Caki2 (cell line): ENCODE measurements at places on chromosomes 3 and 15. TPM values are rescaled to one million over a fixed set of nuclear protein-coding genes. Genes with fewer than 3 reads are reported as not detected.

- no peak for DNase-seq
Observed at GRCh38 chr15:93126599-93126998, 37.6 kb upstream of the RGMA start.

DNA sequence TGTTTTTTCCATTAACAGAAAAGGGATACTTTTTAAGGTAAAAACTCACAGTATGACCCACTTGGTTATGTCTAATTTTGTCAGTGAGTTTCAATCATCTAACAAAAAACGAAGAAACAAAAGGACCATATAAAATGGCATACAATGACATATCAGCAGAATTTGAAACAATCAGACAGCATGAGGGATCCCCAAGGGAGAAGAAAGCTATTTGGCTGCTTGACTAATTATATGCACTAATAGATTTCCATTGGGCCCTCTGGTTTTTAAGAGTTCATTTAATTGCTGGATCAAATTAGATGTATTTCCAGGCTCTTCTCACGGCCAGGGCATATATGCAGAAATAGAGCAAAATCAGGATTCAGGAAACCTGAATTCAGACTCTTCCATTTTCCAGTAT is 376.4 kb upstream of the GBE1 start:
- no peak for DNase-seq

CYP11A1 gene
- total RNA-seq, result not detected in 2 replicates

DNA sequence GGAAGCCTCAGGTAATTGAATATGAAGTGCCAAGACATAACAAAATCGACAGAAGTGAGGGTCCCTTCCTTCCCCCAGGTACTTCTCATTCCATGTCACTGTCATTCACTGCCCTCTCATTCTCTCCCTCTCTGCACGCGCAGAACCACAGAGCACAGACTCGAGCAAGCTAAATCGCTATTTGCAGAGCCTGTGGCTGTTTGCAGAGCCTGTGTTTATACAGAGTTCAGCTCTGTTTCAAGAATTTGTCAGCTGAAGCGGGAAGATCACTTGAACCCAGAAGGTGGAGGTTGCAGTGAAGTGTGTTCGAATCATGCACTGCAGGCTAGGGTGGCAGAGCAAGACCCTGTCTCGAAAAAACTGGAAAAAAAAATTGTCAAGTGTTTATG is 2.5 kb downstream of the VILL start:
- DNase-seq, result no peak

GOLGA6L22 gene
- not detected in 2 replicates for total RNA-seq

GRCh38 chr3:112585782-112586181 is 23.9 kb downstream of the SLC35A5 start:
- DNase-seq, result no peak

DNA sequence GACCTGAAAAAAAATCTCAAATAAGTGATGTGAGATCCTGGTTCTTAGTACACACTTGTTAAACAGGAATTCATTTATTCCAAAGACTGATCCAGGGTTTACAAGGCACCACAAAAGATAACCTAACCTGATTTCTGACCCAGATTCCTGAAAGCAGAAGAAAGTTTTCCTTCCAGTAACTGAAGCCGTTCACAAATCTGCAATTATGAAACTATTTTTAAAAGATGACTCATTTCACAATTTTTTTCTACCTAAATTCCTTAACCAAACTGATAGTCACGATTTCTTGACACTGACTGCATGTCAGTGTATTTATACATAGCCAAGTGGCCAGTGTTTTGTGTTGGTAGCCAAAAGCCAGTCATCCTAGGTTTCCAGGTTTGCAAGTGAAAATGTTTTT is 17.1 kb downstream of the SLC9A9 start:
- DNase-seq, result no peak

TJP1 gene
- total RNA-seq, result 25.0 and 39.3 TPM in 2 replicates

DNA sequence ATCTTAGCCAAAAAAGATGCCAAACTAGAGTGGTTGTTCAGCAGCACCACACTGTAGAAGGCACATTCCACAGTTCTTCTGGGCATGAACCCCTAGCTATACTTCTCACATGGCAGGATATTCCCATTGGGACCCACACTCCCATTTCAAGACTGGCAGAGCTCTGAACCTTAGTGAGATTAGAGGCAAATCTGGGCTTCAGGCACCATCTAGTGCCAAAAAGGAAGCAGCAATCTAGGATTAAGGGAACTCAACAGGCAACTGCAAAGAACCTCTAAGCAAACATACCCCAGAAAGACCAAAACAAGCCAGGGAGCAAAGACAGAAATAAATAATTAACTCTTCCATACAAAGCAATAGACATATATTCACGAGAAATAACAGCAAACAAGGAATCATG is 66.2 kb downstream of the TAFA4 start:
- DNase-seq, result no peak

CD200R1 gene
- total RNA-seq, result not detected in 2 replicates

DNA sequence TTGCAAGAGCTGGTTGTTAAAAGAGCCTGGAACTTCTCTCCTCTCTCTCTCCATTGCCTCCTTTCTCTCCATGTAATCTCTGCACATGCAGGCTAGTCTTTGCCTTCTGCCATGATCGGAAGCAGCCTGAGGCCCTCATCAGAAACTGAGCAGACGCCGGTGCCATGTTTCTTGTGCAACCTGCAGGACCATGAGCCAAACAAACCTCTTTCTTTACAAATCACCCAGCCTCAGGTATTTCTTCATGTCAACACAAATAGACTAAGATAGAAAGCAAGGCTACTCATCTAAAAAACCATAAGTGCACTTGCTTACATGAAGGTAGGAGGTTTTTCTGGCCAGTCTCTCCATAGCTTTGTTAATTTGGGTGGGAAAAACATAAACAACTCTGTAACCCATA is 8.7 kb downstream of the PDZRN3 start:
- DNase-seq, result no peak
